ENCODE measurements at places on chromosomes 1 and 21. TPM values are rescaled to one million over a fixed set of nuclear protein-coding genes. Genes with fewer than 3 reads are reported as not detected.

Gene TNN
- 54.2 TPM for total RNA-seq

Gene FNBP1L
- total RNA-seq = 57.0 TPM

Gene NBPF6
- not detected for total RNA-seq

Gene RNU1-4
- under 0.01 TPM for total RNA-seq

Gene SPRR4
- total RNA-seq = not detected

Gene CDCA8
- total RNA-seq = 5.9 TPM

Gene RPTN
- total RNA-seq = not detected

Gene ASAP3
- total RNA-seq = 66.7 TPM

Gene ITGB2
- total RNA-seq = 17.3 TPM

Gene VHLL
- not detected for total RNA-seq

Gene CACNA1E
- 0.41 TPM for total RNA-seq

Gene FCGR3A
- total RNA-seq = 3.4 TPM

Gene SCYL3
- total RNA-seq = 10.7 TPM

Gene PGLYRP3
- 2.4 TPM for total RNA-seq

Gene TCP10L
- 1.4 TPM for total RNA-seq

All from tongue (tissue), 3 donors.